ENCODE measurements at places on chromosomes 12 and 14.

- DNase-seq: no peak
Measured at GRCh38 chr12:34335819-34336262, 313.5 kb downstream of the ALG10 start.

DNA sequence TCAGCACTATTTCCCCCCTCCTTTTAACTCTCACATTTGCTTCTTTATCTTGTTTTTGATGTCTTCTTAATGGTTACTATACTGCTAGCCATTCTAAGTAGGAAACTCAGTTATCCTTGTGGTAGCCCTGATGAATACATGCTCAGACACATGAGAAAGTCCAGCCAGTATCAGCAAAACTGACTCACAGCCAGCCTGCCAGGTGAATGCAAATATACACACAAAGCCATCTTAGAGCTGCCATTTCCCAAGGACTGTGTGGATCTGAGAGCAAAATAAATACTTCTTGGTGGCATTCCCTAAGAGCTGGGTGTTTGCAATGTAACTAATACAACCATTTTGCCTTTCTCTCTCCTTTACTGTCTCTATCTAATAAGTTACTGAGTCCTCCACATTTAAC lies 455.2 kb downstream of the CCER1 start:
- DNase-seq: no peak

GRCh38 chr12:112842441-112842840 lies 50.9 kb downstream of the RPH3A start:
- no peak for DNase-seq

DNA sequence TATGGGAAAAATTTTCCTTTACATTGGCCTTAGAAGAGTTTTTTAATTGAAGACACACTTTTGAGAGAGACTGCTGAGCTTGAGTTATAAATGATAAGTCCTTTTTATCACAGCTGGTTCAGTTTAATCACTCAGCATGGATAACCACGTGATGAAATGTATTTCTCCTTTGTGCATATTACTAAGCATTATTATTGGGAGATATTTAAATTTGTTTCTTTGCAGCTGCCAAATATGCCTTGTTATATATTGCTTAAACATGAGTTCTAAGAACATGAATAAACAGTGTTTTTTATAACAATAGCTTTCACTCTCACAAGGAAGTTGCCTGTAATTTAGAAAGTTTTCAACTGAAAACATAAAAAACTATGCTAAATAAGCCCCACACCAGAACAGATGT lies 293.5 kb upstream of the LRFN5 start:
- no peak for DNase-seq

GRCh38 chr14:53218161-53218560 lies 65.0 kb upstream of the DDHD1 start:
- DNase-seq: no peak

DNA sequence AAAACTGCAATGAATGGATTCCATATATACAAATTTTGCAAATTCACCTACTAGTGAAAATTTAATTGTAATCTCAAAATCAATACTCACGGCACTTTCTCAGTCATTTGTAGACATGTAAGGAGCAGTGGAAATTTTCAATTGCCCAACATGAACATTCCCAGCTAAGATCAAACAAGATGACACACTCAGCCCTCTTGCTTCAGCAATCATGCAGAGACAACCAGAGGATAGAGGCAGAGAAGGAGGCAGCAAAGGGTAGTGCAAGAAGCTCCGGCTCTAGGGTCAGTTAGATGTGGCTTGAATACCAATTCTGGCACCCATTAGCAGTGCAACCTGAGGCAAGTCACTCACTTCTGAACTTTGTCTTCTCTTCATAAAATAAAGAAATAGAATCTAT lies 91.5 kb upstream of the SLC35F4 start:
- no peak for DNase-seq

DNA sequence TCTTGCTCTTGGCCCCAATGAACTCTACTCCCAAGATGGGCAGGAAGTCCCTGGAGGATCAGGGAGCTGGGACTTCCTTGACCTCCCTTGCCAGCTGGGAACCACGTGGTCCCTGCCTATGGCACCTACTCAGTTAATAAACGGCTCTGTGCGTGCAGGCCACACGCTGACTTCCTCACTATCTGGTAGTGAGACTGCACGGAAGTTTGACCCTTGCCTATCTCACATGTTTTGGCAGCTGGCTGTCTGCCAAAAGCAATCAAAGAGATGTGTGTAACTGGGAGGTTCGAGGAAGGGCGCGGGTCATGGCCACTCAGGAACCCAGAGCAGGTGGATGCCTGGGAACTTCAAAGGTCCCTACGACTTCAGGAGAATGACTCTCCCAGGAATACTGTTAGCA lies 57.9 kb downstream of the RFLNA start:
- no peak for DNase-seq

DNA sequence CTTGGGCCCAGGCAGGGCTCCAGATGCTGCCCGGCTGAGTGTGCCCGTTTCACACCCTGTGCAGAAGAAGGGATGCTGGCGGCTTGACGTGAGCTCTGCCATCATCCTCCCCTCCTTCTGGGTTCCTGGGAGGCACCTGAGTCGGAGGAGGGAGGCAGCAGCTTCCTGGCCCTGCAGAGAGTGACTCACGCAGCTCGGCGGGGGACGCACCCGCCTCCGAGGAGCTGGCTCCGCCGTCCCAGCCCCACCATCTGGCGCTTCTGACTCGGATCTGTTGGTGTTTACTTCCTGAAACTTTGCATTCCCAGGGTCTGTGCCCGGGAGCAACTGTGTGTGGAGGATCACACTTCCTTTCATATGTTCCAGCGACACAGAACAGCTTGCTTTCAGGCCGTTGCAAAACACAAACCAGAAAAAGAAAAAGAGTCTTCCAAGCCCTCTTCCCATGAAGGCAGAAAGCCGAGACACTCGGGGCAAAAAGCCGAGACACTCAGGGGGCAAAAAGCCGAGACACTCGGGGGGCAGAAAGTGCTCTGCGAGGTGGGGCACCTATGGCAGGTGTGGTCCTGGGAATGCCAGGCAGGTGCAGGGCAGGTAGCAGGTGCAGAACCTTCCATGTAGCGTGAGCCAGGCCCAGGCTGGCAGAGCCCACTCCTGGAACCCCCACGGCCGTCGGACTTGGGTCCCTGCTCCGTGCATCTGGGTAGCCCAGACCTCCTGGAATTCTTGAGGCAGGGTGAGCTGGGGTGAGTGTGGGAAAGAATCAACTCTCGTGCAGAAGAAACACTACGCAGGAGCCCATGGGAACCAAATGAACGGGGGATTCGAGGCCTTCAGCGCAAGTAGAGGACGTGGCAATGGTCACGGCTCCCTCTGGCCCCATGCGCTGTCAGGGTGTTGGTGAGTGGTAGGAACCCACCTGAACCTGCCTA lies 27.6 kb upstream of the GALNT9 start:
- peak; percentile 11 for DNase-seq

- DNase-seq: no peak
Measured at GRCh38 chr12:27672643-27673042, 23.6 kb upstream of the REP15 start.

DNA sequence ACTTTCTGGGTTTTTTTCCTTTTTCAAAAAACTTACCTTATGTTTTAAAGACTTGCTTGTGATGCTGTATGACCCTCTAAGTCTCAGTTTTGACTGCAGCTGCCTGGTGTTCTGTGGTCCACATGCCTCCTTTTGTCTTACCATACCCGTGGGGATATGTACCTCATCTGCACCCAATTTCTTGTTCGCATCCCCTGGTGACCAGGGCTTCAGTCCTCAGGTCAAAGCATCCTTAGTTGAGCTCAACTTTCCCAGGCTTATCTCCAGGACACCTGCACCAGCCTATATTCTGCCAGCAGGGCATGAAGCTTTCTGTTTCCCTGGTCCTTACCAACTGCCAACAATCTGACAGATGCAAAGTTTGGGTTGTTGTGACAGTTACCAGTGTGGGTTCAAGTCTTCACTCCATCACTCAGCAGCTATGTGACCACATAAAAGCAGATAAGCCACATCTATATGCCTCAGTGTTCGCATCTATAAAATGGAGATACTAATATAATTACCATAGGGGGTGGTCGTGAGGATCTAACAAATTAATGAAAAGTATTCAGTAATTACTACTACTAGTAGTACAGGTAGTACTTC lies 94.0 kb downstream of the NTF3 start:
- DNase-seq: no peak

- peak; percentile 33 for DNase-seq
Measured at GRCh38 chr12:12562016-12562483, 613 bp downstream of the DUSP16 start.

GRCh38 chr14:73606271-73606670 lies 6.0 kb upstream of the ACOT6 start:
- DNase-seq: no peak

GRCh38 chr12:51850965-51851299 lies 2.4 kb upstream of the FIGNL2 start:
- no peak for DNase-seq

GRCh38 chr12:73220951-73221350 lies 948.8 kb downstream of the TRHDE start:
- DNase-seq: no peak

DNA sequence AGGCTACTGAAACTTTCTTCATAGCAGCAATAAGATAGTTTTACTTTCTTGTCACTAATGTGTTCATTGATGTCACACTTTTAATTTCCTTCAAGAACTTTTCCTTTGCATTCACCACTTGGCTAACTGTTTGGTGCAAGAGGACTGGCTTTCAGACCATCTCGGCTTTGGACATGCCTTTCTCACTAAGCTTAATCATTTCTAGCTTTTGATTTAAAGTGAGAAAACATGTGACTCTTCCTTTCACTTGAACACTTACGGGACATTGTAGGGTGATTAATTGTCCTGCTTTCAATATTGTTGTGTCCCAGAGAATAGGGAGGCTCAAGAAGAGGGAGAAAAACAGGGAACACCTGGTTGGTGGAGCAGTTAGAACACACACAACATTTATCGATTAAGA lies 41.9 kb downstream of the IFNG start:
- DNase-seq: no peak

- no peak for DNase-seq
Measured at GRCh38 chr14:80714474-80714873, 227.1 kb downstream of the CEP128 start.

GRCh38 chr14:92561906-92562479 lies 48.4 kb downstream of the RIN3 start:
- DNase-seq: no peak

DNA sequence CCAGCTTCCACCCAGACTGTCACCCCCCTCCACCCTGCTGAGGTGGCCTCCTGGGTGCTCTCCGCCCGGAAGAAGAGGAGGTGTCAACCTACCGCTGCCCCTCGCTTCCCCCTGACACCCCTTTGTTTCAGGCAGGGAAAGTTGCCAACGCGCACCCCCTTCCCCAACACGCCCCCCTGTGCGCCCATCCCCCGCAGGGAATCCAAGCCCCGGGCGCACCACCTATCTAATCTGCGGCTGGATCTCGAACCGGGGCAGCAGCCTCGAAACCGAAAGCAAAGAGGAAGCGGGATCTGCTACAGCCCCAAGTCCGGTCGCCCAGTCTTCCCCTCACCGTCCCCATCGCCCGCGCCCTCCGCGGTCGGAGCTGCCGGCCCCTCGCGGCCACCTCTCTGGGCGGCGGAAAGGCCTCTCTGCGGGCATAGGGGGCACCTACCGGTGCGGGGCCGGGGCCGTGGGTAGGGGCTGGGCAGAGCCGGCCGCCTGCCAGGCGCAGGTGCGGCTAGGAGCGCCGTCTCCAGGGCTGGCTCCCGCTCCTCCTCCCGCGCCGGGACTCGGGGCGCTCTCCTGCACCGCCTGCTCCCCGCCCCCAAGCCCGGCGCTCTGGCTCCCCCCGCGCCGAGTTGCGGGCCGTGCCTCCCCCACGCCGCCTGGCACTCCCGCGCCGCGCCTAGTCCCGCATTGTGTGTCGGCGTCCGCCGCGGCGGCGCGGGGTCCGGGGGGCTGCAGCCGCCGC lies 18.3 kb upstream of the PLEKHH1 start:
- DNase-seq: peak; percentile 48

All from activated naive CD8-positive, alpha-beta T cell treated with anti-CD3 and anti-CD28 coated beads for 36 hours (primary cell).